Activated naive CD4-positive, alpha-beta T cell treated with anti-CD3 and anti-CD28 coated beads, Interleukin-2, amount 50 U/mL, for 72 hours (primary cell): ENCODE measurements at places on chromosomes 12 and 14.

GRCh38 chr12:68585966-68586365 lies 24.7 kb upstream of the RAP1B start:
- no peak for DNase-seq

GRCh38 chr12:93585247-93585646 lies 12.8 kb downstream of the SOCS2 start:
- no peak for DNase-seq

GRCh38 chr14:68544081-68544892 lies 248.6 kb downstream of the ZFP36L1 start:
- DNase-seq: no peak

DNA sequence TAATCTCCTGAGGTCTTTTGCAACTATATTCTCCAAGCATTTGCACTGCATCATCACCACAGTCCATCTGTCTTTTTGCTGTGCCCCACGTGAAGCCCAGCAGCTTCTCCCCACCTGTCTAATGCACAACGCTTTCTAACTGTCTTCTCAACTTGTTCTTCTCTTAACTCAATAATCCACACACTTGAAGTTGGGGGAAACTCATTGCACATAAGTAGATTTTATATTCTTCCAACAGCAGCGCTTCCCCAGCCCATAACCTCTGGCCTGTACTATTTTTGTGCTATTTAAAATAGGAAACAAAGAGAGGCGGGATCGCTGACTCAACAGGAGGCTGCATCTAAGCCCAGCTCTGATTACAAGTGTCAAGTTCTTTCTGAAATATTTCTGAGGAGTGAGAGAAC lies 226.7 kb downstream of the GXYLT1 start:
- DNase-seq: no peak

- DNase-seq: no peak
Observed at GRCh38 chr12:83996671-83997070, 915.9 kb downstream of the SLC6A15 start.

DNA sequence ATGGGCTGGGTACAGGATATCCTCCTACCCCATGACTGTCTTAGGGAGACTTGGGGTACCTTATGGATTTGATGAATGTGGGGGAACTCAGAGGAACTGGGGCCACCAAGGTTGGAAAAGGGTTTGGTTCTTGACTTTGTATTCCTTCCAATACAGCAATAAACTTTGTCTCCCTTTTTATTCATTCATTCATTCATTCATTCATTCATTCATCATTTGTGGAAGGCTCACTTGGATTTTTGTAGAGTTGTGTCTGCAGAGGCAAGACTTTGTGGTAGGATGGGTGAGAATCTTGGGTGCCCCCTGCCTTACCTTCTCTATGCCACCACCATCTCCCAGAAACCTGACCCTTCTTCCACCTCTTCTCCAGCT lies 21.1 kb downstream of the SOAT2 start:
- DNase-seq: no peak

- no peak for DNase-seq
Observed at GRCh38 chr12:132206046-132206434, 61.8 kb downstream of the NOC4L start.

- DNase-seq: no peak
Observed at GRCh38 chr12:96094201-96094600, 58.8 kb upstream of the LTA4H start.

- no peak for DNase-seq
Observed at GRCh38 chr12:133225527-133225926, 10.2 kb downstream of the ANHX start.

DNA sequence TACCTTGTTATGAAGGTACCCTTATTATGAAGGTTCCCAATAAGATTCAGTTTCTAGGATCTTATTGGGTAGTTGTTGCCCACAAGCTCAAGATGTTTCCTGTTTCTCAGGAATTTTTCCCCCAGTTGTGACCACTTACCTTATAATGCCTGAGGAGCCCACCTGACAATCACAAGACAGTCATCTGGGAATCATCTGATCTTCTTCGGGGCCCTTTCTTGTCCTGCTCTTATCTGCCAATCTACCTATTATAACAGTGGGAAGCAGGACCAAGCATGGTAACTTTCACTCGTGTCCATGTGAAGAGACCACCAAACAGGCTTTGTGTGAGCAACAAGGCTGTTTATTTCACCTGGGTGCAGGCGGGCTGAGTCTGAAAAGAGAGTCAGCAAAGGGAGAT lies 825.5 kb downstream of the BCL11B start:
- no peak for DNase-seq

- DNase-seq: no peak
Observed at GRCh38 chr14:56207626-56208292, 89.5 kb downstream of the PELI2 start.

DNA sequence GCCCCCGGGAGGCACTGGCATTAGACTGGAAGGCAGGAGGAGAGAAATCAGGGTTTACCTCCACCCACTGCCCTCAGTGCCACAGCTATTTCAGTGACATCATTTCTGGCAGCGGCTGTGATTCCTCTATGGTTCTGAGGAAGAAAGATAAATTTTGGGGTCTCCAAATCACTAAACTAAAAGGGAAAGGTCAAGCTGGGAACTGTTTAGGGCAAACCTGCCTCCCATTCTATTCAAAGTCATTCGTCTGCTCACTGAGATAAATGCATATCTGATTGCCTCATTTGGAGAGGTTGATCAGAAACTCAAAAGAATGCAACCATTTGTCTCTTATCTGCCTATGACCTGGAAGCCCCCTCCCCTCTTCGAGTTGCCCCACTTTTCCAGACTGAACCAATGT lies 14.0 kb upstream of the CRY1 start:
- no peak for DNase-seq

DNA sequence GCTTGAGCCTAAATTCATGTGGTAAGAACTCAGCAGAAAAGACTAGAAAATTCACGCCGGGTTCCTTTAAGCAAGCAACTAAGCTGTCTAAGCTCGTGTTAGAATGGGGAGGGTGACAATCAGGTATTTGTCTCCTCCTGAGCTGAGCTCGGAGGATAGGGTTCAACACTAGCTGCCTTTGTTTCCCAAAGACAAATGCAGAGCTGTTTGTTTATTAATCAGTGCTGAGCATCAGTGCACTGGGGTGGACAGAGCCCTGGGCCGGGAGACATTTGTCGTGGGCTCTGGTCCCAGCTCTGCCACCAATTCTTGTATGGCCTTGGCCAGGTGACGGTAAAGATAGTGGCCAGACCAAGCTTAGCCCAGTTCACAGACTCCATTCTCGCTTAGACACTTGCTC lies 43.7 kb downstream of the DEGS2 start:
- DNase-seq: no peak

DNA sequence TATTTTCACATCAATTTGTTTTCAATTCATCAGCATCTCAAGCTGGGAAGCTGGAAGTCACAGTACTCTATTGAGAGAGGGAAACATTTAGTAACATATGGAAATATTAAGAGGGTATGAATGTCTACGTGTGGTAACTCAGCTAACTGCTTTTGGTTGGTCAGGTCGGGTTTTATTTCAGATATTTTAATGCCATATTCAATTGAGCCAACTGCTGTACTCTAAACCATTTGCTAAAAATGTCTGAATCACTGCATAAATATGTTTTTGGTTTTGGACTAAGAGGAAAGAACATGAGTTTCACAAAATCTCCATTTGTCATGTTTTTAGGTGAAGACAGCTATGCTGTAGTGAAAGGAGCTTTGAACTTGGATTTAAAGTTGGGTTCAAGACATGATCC lies 18.9 kb upstream of the PPFIBP1 start:
- no peak for DNase-seq

DNA sequence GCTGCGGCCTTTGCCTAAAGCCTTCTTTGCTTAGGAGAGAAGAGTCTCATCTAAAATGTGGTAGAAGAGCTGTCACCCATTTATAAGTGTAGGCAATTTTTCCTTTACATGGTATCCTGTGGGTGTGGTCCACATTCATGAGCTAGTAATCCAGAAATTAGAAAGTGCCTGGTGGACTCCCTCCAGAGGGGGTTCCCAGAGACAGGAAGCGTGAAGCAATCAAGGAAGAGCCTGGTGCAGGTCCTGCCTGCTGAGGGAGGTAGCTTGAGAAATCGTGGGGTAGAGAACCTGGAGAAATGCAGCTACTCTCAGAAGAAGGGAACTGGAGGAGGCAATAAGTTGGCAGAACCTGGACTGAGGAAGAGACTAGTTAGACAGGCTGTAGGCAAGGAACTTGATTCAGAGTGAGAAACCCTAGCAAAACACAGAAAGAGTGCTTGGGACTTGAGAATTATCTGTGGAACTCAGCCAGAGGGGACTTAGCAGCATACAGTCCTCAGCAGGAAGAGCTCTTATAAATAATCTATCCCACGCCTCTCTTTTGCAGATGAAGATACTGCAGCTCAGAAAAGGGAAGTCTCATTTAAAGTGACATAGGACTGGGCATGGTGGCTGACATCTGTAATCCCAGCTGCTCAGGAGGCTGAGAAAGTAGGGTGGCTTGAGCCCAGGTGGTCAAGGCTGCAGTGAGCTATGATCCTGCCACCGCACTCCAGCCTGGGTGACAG lies 182.4 kb upstream of the CCND2 start:
- no peak for DNase-seq

DNA sequence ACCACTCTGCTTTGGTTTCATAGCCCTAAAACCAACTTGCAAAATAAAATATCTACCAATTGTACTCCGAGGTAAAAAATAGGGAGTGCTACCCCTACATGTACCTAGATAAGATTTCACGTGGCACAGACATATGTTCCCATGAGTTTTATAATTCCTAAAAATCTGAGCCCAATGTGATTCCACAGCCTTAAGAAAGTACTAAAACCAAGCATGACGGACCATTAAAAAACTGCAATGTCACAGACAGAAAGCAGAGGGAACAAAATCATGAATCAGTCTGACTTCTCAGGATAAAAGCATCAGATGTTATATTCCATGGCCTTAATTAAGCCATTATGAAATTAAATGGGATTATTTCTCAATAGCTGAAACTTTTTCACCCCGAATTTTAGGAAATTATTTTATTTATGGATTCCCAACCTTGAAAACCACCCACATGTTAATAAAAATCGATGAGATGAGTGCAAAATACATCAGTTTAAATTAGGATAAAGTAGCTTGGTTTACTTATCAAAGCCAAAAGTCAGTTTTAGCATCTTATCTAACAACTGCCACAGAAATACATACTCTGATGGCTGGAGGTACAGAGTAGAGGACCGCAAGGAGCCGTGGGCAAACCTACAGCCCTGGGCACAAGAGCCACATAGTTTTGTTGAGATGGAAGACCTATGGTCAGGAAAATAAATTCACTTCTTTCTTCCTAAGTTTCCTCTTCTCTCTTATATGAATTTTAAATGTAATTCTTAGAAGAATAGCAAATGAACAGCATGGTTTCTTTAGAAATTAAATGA lies 4.5 kb downstream of the ITPR2 start:
- no peak for DNase-seq

DNA sequence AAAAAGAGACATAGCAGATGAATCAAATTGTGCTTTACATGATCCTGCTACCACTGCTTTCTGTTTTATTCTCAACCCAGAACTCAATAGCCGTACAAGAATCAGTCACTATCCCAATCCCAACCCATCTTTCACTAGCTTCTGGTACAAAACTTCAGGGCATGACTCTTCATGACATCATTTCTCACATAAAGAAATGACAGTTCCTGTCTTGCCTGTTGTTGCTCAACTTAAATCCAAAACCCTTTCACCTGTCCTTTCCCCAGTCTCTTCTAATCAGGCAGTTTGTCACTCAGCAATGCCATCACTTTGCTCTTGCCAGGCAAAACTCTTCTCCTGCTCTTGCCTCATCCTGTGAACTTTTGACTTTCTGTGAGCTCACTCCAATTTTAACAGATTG lies 962.8 kb downstream of the GALC start:
- DNase-seq: no peak

GRCh38 chr14:61616524-61617185 lies 78.7 kb upstream of the HIF1A start:
- no peak for DNase-seq

DNA sequence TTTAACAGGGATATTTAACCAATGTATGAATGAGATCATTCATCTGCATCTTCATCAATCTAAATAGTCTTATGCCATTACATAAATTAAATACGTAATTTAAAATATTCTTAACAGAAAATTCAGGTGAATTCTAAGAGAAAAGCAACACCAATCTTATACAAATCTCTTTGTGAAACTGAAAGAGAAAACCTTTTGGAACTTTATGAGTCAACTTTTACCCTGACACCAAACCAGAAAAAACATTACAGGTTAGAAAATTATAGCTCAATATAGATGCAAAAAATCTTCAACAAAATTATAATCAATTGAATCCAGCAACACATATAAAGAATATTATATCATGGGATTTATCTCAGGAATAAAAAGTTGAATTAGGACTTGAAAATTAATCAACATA lies 3.4 kb downstream of the GLIPR1L1 start:
- no peak for DNase-seq

- DNase-seq: no peak
Observed at GRCh38 chr12:106767954-106768822, 6.3 kb upstream of the RIC8B start.

- no peak for DNase-seq
Observed at GRCh38 chr14:36270191-36270590, 50.2 kb downstream of the MBIP start.
